ENCODE measurements at places on chromosomes 16 and 17.

- no peak for DNase-seq
Observed at GRCh38 chr16:78764478-78764877, 665.0 kb downstream of the WWOX start.

- no peak for DNase-seq
Observed at GRCh38 chr17:13222975-13223374, 205.1 kb upstream of the ELAC2 start.

GRCh38 chr16:84446084-84446483, 58.4 kb downstream of the MEAK7 start:
- no peak for DNase-seq

DNA sequence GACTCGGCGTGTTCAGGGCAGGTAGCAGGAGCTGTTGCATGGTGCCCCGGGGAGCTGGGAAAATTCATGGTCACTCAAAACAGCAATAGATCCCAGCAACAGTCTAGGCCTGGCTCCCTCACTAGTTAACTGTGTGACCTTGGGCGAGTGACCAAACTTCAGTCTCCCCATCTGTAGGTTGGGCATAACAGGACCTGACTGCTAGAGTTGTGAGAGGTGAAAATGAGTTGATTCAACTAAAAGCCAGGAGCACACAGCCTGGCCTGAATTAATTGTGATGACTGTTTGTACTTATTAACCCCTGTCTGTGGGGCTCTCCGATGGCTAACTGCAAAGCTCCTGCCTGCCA, 306.9 kb downstream of the SOX9 start:
- no peak for DNase-seq

DNA sequence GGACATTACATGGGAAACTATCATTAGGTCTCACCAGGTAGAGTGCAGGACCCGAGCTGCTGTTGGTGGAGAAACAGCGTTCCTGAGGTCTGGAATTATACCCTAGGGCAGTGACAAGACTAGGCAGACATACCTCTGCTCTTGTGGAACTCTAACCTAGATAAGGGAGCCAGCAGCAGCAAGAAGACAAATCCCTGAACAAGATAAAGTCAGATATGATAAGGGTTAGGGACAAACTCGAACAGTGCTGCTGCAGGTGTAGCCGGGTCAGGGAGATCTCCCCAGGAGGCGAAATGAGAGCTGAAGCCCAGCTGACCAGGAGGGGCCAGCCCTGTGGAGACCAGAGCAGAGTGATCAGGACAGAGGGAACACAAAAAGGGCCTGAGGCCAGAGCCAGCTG, 34.7 kb downstream of the ARSG start:
- no peak for DNase-seq

DNA sequence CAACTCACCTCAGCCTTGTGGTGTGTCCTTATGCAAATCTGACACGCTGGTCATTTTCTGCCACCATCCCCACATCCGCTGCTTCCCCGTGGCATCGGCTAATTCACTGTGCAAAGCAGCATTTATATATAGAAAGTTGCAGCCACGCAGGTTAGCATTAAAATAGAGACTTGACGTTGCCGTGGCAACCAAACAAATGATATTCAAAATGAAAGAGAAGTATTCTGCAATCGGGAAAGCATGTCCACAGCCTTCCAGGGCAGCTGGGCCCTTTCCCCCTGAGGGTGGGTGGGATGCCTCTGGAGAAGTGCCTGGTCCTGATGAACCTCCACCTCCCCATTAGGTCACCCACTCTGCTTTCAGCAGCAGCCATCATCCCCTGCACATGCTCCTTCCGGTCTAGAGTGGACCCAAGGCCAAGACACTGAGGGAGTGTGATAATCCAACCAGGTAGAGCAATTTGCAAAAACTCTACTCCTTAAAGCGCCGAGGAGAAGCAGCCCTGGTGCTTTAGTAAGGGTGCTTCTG, 138.7 kb downstream of the GAS7 start:
- no peak for DNase-seq

GRCh38 chr17:58944166-58944565, 162.5 kb downstream of the TRIM37 start:
- no peak for DNase-seq

DNA sequence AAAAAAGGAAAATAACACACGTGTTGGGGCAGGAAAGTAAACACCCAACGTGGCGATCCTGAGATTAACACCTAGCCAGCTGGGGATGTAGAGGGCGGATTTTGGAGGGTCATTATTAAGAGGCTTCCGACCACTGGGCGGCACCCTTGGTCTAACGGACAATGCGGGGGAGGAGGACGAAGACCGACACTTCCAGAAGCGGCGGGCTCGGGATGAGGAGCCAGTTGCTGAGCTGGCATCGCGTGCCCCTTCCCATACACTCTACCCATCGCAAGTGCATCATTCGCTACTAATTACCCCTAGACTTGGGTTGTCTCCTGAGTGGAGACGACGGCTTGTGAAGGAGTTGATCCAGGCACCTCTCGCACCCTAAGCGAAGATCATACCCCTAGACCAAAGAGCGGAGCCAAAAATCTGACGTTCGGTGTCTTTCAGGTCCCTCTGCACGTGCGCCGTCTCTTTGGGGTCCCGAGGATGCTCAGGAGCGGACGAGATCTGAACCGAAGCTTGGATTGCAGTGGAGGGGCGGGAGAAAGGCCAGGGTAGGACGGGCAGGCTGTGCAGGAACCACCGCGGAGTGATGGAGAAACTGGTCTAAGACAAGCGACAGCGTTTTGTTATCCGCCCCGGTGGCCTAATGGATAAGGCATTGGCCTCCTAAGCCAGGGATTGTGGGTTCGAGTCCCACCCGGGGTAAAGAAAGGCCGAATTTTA, 17.6 kb downstream of the ZNF213 start:
- DNase-seq: peak; percentile 75

DNA sequence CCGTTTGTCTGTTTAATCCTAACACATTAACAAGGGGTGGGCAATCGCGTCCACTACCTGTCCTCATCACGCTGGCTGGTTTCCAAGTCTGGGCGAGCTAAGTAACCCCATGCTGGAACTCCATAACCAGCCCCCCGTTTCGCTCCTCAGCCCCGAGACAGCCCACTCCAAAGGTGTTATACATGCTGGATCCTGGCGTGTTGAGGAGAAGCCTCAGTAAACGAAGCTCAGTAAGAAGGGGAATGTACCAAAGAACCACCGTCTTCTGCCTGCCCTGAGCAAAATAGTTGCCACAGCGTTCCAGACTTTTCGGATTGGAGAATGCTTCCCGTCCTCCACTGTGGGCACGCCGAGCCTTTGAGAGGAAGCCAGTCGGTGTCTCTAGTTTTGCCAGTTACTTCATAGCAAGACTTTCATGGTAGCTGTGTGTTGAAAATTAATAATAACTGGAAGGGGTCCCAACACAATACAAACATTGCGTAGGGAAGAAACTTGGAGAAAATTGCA, 16.1 kb upstream of the C17orf78 start:
- peak; percentile 85 for DNase-seq

- no peak for DNase-seq
Observed at GRCh38 chr16:50697881-50698767, 4.7 kb downstream of the NOD2 start.

DNA sequence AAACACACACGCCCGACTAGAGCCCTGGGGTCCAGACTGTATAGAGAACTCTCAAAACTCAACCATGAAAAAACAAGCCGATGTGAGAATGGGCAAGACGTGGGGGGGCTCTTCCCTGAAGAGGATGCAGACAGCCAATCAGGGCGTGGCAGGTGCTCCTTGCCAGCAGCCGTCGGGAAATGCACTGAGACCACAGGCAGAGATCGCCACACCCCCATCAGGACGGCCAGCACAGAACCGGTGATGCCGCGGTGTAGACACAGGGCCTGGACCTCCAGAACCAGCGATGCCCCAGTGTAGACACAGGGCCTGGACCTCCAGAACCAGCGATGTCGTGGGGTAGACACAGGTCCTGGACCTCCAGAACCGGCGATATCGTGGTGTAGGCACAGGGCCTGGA, 169.2 kb downstream of the LAT start:
- DNase-seq: no peak

DNA sequence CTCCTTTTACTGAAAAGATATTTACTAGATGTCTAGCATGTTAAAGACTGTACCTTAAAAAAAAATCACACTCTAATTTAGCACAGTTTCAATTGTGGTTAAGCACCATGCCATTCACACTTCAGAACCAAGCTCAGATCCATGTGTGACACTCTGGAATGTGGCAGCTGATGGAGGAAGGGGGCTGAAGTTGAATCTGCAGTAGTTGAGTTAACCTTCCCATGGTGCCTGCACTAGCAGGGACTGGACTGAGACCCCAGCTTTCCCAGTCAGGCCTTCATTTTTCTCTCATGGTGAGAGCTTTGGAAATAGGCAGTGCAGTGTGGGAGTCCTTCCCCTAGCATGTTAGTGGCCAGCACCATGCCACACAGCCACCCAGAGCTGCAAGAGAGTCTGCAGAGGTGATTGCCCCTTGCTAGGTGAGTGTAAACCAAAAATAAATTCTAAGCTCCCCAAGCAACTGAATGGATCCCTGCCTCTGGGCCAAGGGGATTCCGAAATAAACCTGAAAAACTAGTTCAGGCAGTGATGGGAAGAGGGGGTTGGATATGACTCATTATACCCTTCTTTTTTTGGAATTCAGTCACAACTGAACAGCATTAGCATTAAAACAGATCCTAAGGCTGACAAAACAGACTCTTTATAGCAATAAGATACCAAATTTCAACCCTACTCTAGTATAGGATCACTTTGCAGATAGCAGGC, 208.5 kb downstream of the WWOX start:
- no peak for DNase-seq

GRCh38 chr17:3727041-3727440, 3.3 kb downstream of the HASPIN start:
- DNase-seq: no peak

DNA sequence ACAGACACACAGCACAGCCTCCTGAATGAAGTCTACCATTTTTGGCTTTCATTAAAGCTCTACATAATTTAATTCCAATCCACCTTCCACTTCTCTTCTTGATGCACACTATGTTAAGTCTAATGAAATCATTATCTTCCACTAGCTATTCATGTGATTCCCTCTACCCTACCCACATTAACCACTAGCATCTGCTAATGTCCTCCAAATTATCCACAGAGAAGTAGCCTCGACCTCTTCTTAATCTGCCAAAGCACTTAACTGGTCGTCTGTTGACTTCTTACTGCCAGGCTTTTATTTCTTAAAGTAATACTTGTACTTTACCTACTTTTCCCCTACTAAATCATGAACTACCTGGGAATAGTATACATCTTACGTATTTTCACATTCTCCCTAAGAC, 91.8 kb downstream of the NCOR1 start:
- DNase-seq: no peak

GRCh38 chr16:8571061-8571596, 19.2 kb downstream of the TMEM114 start:
- DNase-seq: no peak

DNA sequence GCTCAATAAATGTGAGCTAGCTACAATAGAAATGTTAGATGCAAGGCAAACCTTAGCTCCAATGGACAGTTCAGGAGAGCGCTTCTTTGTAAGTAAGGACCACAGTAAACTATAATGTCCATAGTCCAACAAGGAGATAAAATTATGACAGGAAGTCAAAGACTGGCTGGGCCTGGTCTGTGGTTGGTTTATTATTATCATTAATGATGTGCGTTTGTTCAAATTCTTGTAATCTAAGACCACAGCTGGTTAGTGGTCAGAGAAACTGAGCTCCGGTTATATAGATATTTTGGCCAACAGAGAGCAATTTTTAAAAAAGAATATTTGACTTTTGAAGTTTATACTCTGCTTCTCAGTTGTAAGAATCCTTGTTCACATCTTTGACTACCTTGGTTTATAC, 4.7 kb upstream of the CMTM2 start:
- DNase-seq: no peak

DNA sequence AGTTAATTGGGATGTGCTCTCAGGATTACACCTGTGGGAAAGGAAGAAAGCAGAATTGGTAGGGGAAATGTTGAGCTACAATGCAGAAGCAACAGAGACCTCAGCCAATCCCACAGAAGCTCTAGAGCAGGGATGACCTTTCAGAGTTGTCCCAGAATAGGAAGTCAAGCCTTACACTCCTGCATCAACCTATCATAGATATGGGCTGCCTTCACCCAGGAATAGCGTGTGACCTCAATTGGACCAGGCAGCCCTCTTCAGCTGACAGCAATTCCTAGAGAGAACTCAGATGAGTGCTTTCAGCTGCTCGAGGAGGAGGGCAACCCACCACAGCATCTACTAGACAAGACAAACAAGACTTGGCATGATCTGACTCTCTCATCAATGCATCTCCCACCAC, 189.7 kb downstream of the TMEM132E start:
- no peak for DNase-seq

Data from right kidney (tissue), 9 donors.